Right renal pelvis (tissue), 4 donors: ENCODE measurements at places on chromosomes 5 and 9. TPM values are rescaled to one million over a fixed set of nuclear protein-coding genes. Genes with fewer than 3 reads are reported as not detected.
A peak's percentile ranks its signal among the peaks of the same experiment; 100 is the strongest.

- DNase-seq, result no peak
Measured at GRCh38 chr5:158560170-158560569, 539.5 kb downstream of the EBF1 start.

- DNase-seq, result no peak
Measured at GRCh38 chr9:117415358-117415914, 579 bp upstream of the ASTN2 start.

- DNase-seq, result no peak
Measured at GRCh38 chr5:119315516-119315949, 40.3 kb upstream of the TNFAIP8 start.

GRCh38 chr5:140549237-140550144 lies 2.0 kb downstream of the EIF4EBP3 start:
- DNase-seq, result no peak

GRCh38 chr5:161412792-161413191 lies 133.7 kb downstream of the GABRB2 start:
- DNase-seq, result no peak

- DNase-seq, result no peak
Measured at GRCh38 chr5:59423021-59423420, 470.5 kb downstream of the PDE4D start.

DNA sequence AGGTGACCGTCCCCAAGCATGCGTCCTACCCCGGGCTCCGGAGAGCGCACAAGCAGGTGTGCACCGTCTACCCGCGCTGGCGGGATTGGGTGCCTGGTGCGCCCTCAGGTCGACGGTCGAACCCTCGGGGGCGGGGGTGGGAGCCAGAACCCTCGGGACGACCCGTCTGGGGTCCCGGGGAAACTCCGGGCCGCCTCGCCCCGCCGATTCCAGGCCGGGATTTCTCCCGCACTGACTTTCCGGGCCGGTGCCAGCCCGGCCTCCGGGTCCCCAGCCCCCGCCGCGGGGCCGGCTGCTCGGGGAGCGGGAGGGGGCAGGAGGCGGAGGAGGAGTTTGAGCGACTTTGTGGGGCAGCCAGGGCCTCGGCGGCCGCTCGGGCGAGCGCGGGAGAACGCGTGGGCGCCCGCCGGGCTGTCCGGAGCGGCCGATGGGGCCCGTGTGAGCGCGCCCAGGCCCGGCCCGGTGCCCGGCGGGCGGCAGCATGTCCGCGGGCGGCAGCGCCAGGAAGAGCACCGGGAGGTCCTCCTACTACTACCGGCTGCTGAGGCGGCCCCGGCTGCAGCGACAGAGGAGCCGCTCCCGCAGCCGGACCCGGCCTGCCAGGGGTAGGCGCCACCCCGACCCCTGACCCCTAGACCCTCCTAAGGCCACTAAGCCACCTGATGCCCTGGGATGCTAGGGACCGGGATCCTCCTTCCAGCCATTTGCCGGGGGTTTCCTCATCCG lies at the start of gene DAB2IP:
Gene DAB2IP (plus strand): TSS at position 340 of the 726 bp plus-strand sequence. CDS start 142 bp downstream, at position 482.
- peak; percentile 77 for DNase-seq

GRCh38 chr9:114098936-114099668 lies at the start of gene KIF12:
Gene KIF12, minus strand, starts transcription at chr9:114099292. Its CDS starts 16 bp downstream, at chr9:114099276.
- peak; percentile 90 for DNase-seq

GRCh38 chr9:86069206-86069869 lies 30.0 kb downstream of the GOLM1 start:
- DNase-seq, result no peak

- DNase-seq, result no peak
Measured at GRCh38 chr5:1516615-1517601, 6.9 kb downstream of the LPCAT1 start.

- peak; percentile 39 for DNase-seq
Measured at GRCh38 chr9:2620919-2621721, 467 bp upstream of the VLDLR start.

AQP3 gene
- 137 TPM for polyA plus RNA-seq

SLC46A2 gene
- 0.21 TPM for polyA plus RNA-seq

CTNND2 gene
- 2.7 TPM for polyA plus RNA-seq

ZNF608 gene
- polyA plus RNA-seq, result 51.1 TPM

PDE6A gene
- polyA plus RNA-seq, result 0.10 TPM

F2RL2 gene
- polyA plus RNA-seq, result 0.50 TPM

SLC4A9 gene
- 20.2 TPM for polyA plus RNA-seq

SV2C gene
- 0.11 TPM for polyA plus RNA-seq

KIF27 gene
- 21.2 TPM for polyA plus RNA-seq
